Effector memory CD4-positive, alpha-beta T cell (primary cell): ENCODE measurements at places on chromosomes 1 and 21.

GRCh38 chr1:6634371-6635052, 9.8 kb downstream of the THAP3 start:
- H3K4me1 ChIP-seq = no peaks in the 10 kb centered on the region
- H3K4me3 ChIP-seq = no peak overlapping the region
- no peak for DNase-seq
- H3K36me3 ChIP-seq = peaks cover 75% of the 10 kb centered on the region

- no peak overlapping the region for H3K27ac ChIP-seq
- DNase-seq = no peak
- no peaks in the 10 kb centered on the region for H3K36me3 ChIP-seq
- no peaks in the 10 kb centered on the region for H3K27me3 ChIP-seq
- H3K4me1 ChIP-seq = no peaks in the 10 kb centered on the region
- H3K4me3 ChIP-seq = no peak overlapping the region
Measured at GRCh38 chr1:90359994-90360393, 357.1 kb downstream of the BARHL2 start.

- H3K4me3 ChIP-seq = no peak overlapping the region
- peaks cover 15% of the 10 kb centered on the region for H3K4me1 ChIP-seq
- DNase-seq = no peak
- no peaks in the 10 kb centered on the region for H3K36me3 ChIP-seq
Measured at GRCh38 chr1:200034761-200035396, 7.4 kb downstream of the NR5A2 start.

- no peak overlapping the region for H3K4me3 ChIP-seq
- H3K27ac ChIP-seq = no peak overlapping the region
- no peak for DNase-seq
- H3K4me1 ChIP-seq = no peaks in the 10 kb centered on the region
- no peaks in the 10 kb centered on the region for H3K36me3 ChIP-seq
Measured at GRCh38 chr1:158496374-158496773, 24.4 kb downstream of the OR10R2 start.

DNA sequence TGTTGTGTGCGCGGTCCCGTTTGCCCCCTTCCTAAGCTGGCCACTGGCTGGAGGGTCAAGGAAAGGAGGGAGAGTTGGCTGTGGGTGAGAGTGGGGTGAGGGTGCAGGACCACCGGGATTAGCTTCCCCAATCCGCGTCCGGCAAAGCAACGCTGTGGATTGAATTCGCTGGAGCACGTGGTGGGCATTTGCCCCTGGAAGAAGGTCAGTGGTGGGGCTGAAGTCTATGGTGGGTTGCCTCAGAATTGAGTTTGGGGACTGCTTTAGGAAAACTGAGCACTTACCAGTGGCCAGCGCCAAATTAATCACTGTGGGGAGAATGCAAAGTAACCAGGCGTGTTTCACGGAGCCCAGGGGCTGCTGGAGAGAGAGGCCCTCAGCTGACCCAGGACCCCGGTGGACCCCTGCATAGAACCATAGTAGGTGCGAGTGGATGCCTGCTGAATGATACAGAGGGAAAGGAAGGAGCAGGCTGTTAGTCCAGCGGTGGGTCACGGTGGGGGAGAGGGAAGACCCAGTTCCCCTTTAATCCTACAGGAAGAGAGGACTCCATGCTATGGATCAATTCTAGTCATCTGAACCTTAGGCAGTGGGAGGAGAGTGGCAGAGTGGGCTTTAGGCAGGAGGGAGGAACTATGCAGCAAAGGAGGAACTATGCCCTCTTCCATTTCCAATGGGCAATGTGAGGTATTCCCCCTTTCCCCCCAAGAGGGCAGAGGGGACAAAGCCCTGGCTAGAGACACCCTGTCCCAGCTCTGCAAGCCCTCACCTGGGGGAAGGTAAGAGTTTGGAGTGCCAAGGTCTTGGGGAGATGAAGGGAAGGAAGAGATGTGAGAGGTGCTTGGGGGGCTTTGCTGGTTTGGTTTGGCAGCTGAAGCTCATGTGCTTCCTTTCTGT, 1.2 kb downstream of the TNFRSF8 start:
- no peak for DNase-seq
- no peak overlapping the region for H3K27ac ChIP-seq
- H3K27me3 ChIP-seq = peaks cover 22% of the 10 kb centered on the region
- H3K4me3 ChIP-seq = peak overlapping the region; percentile 37
- no peaks in the 10 kb centered on the region for H3K36me3 ChIP-seq
- peaks cover 24% of the 10 kb centered on the region for H3K4me1 ChIP-seq
